ENCODE measurements at places on chromosomes 7 and 10.

DNA sequence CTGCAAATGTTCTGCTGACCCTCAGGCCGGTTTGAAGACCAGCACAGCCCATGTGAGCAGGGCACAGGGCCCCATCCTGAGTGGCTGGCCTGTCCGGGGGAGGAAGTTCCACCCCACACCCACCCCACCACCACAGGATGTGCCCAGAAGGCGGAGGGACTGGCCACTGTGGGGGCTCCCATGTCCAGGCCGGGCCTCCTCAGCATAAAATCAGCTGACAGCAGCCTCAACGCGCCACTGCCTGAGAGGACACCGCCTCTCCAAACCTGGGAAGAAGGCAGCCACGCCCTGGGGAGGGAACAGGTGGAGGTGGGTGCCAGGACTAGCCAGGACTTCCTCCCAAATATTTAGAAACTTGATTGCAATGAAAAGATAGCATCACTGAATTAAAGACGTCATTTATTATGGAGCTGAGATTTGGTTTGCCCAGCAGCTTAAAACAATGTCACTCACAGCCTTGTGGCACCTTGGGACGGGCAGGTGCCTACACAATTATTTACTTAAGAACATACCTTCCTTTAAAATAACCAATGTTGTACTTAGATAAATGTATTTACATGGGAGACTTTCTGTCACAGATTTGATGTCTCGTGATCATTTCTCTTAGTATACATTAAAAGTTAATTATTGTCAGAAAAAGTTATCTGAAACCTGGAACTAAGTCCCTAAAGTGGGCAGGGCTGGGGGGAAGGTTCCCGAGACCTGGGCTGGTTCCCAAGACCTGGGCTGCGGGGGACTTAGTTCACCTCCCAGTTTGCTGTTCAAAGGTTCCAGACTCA, 27.3 kb upstream of the FAM20C start:
- no peak for DNase-seq

GRCh38 chr7:27955011-27955410, 215.0 kb downstream of the TAX1BP1 start:
- DNase-seq = no peak

DNA sequence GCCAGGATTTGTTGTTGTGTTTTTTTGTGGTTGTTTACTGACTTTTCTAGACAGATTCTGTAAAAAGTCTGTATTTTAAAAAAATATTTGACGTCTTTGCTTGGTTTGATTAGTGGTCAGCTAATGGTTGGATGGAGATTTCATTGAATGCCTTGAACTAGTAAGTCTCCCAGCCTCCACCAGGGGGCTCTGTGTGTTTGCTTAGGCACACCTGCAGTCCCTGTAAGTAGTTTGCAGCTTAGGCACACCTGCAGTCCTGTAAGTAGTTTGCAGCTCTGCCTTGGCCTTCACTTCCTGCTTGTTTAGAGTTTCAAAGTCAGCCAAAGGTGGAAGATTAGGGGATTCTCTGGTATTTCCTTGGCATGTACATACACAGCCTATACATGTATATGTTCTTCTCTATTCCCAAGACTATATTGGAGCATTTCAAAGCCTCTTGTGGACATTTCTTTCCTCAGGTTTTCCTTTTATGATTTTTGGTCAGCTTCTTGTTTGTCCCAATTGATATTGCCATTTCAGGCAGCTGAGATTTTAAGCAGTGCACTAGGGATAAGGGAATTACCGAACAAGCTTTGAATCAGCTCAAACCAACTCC, 101.6 kb downstream of the CCSER2 start:
- DNase-seq = peak; percentile 64

- DNase-seq = no peak
Measured at GRCh38 chr7:38565289-38565688, 65.9 kb downstream of the AMPH start.

DNA sequence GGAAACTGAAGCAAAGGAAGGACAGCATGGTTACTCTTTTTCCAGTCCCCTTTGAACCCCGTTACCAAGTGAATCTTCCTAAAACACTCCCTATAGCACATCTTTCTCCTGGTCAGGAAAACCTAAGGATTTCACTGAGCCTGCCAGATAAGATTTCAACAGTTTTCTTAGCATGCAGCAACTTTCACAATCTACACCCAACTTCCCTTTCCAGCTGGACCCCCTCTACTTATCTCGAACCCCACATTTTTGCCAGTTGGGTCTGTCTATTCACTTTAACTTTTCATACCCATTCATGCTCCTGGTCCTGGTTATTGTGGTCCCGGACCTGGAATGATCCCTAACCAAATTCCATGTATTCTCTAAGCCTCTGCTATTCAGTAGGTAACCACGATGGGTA, 14.9 kb upstream of the CPVL start:
- DNase-seq = no peak

GRCh38 chr7:49434846-49435245, 338.6 kb upstream of the VWC2 start:
- DNase-seq = no peak

GRCh38 chr10:2188371-2188770, 451.0 kb upstream of the ADARB2 start:
- DNase-seq = no peak

- no peak for DNase-seq
Measured at GRCh38 chr7:125197731-125198393, 268.2 kb upstream of the POT1 start.

DNA sequence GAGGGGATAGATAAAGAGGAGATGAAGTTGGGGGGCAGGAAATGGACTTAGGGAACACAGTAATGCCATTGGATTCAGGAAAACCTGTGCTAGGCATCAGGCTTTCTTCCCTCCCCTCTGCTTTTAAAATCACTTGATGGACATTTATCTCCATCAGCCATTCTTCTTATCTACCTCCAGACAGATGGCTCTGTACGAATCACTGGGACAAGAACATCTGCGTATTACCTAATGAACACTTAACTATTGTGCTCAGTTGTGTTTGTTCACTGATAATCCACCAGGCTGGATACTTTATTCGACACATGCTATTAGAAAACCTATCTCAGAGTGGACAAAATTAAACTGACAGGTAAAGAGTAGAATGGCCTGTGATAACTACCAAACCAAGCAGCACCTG, 40.0 kb downstream of the TNKS2 start:
- no peak for DNase-seq

GRCh38 chr7:100118388-100119071, 628 bp downstream of the TAF6 start:
- DNase-seq = no peak

DNA sequence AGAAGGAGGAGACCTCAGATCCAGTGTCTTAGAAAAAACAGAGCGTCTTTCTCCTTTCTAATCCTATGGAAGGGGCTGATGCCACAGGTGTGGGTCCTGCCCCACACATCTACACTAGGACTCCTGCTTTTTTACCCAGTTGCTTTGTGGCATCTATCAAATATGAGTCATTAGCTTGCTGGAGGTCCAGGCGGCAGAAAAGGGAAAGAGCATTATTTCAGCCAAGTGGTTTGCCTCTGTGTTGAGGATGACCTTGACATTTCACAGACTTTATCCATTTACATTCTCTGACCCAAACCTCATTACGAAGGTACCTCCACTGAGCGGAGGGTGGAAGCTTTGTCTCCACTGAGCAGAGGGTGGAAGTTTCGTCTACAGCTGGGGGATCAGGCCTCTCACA, 308.4 kb upstream of the KLF6 start:
- no peak for DNase-seq

- DNase-seq = peak; percentile 100
Measured at GRCh38 chr10:74826142-74827044, at the start of gene KAT6B. Gene KAT6B, plus strand, starts transcription at chr10:74826600. Its CDS starts 16,258 bp downstream, at chr10:74842858.

DNA sequence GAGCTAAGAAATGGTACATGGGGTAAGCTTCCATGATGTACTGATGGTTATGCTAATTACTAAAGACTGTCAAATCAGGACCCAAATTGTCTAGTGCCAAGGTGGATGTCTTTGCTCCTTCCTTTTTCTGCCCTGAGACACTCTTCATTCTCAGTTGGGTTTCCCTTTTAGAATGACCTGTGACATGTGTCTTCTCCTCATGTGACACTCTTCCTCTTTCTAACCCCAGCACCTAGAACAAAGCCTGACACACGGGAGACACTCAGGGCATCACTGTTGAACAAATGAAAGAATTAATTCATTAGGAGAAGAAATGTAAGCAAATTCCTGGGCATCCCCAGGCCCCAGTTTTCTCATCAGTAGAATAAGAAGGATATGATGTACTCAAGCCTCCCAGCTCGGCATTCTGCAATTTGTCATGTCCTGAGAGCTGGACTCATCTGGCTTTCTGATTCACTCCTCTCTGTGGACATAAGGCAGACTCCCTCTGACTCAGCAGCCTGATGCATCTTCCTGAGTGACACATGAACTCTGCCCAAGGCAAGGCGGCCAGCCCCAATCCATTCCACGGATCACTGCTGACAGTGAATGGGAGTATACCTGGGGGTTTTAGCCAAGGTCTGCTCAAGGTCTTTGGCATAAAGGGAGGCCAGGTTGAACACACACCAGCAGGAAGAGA, 473.8 kb downstream of the KCNMA1 start:
- no peak for DNase-seq

DNA sequence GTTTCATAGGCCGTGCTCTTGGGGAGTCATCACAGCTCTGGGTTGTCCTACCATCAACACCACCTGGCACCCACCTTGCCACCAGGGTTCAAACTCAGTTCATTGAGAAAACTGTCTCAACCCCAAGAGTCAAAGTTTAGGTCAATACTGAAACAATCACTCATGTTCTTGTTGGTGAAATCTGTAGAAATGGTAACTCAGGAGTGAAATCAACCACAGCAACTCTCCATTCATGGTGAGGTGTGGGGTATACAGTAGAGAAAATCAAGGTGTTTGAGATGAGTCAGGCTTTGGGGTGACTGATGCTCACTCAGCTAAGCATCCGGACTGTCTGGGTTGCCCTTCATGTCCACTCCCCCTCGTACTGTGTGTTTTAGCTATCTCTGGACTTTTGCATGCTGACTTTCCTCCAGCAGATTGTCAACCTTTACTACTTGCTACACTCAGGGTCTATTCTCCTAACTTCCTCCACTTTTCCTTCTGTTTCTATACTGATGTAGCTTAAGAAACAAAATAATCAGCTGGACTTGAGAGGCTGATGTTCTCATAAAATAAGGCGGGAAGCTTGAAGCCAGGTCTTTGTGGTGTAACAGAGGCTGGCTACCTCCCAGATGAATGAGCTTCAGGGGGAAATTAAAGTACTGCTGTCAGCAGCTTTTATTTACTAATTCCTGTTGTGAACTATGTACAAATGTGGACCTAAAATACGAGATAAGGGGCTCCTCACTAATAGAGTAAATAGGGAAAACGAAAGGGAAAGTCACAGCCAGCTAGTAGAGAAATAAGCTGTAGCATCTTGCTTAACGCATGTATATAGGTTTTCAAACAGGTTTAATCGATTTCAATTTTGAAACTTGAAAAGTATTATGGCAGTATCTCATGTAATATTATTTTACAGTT, 173.6 kb upstream of the AKR1E2 start:
- DNase-seq = no peak

DNA sequence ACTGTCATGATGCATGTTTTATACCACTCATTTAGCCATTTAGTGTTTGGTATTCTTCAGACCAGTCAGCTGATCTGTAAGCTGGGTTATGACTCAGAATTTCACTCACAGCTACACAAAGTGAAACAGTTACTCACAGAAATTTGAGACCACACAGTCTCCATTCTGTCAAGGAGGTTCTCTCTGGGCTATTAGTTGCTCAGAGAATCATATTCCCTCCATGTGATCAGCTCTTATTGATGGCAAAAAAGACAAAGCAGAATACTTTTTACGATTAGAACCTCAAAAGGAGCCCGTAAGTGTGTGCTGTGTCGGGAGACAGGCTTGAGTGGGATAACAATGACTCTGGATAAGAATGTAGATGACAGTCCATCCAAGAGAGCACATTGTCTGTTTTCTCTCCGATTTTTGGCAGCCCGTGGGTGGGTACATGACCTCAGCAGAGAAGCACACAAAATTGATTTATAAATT, 277.6 kb upstream of the SORCS1 start:
- no peak for DNase-seq

GRCh38 chr7:22651534-22652243, 75.3 kb upstream of the IL6 start:
- no peak for DNase-seq

DNA sequence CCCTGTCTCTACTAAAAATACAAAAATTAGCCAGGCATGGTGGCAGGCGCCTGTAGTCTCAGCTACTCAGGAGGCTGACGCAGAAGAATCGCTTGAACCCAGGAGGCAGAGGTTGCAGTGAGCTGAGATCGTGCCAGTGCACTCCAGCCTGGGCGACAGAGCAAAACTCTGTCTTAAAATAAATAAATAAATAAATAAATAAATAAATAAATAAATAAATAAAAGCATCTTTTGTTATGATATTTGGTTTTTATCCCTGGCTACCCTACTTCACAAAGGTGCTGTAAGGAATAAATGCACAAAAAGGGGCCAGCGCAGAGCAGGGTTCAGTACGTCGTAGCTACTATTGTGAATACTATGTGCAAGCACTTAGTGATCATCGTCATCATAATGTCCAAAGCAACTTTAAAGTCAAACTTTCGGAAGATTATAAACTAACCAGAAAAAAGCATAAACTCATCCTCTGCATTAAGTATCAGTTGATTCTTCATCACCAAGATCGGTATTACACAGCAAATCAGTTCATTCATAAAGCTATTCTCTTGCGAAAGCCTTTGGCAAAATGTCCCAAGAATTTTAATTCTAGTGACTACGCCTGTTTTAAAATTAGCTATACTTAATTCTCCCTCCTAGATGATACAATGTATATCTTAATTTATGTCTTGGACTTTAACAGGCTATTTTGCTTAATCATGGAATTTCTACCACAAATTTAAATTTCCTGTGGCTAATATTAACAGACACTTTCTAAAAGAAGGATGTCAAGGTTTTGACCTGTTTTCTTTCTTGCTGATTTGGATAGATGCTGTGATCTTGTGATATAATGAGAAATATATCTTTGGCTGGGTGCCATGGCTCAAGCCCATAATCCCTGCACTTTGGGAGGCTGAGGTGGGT, 7.6 kb upstream of the NFE2L3 start:
- no peak for DNase-seq
